ENCODE measurements at places on chromosomes 7 and 10.

- no peak for DNase-seq
These were observed 186.7 kb upstream of the KLF6 start for GRCh38 chr10:3971713-3972112.

DNA sequence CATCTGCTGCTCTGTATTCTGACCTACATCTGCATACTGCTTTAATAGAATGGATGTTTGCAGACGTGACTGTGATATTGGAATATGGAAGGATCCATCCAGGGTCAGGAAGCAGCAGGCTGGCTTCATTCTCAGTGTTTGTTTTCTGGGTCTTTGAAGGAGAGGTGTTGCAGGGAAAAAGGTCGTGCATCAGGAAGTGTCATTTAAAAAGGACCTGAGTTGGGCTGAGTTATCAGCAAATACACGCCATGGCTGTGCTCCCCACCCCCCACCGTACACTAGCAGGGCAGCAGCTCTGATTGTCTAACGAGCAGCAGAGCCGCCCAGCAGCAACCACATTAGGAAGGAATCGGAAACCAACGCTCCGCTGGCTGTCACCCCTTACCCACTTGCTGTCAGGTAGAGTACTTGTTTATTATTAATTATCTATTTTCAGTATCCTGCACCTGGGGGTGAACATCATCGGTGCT lies 63.1 kb upstream of the STEAP1B start:
- peak; percentile 55 for DNase-seq

DNA sequence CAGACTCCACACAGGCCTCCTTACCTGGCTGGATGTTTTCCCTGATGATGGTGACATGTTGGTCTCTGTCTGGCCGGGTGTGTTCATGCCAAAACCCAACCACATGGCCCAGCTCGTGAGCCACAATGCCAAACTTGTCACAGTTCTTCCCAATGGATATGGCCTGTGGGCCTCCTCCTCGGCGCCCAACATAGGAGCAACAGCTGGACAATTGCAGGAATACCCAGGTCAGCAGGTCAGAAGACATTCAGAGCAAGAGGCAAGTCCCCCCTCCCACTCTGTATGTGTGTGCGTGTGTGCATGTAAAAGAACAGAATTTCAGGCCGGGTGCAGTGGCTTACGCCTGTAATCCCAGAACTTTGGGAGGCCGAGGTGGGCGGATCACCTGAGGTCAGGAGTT lies 63.7 kb upstream of the OPALIN start:
- DNase-seq = no peak

GRCh38 chr7:73520673-73521635 lies 1.1 kb downstream of the BAZ1B start:
- DNase-seq = peak; percentile 5

- DNase-seq = no peak
These were observed 244.3 kb downstream of the PHF14 start for GRCh38 chr7:11217848-11218565.

GRCh38 chr10:113341138-113341537 lies 211.7 kb upstream of the HABP2 start:
- no peak for DNase-seq

GRCh38 chr10:87733081-87733480 lies 73.4 kb downstream of the PAPSS2 start:
- DNase-seq = peak; percentile 42

GRCh38 chr7:15755061-15755460 lies 68.6 kb upstream of the MEOX2 start:
- DNase-seq = no peak

DNA sequence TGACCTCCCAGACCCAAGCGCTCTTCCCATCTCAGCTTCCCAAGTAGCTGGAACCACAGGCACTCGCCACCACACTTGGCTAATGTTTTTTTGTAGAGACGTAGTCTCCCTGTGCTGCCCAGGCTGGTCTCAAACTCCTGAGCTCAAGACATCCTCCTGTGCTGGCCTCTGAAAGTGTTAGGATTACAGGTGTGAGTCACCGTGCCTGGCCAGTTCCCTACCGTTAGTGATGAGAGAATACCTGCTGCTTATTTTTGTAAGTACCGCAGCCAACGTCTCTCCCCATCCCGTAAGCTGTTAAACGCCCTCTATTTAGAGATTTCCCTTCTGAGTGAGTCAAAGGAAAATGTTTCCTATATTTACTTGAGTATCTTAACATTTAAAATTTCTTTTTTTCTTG lies 38.5 kb upstream of the PDLIM1 start:
- no peak for DNase-seq

DNA sequence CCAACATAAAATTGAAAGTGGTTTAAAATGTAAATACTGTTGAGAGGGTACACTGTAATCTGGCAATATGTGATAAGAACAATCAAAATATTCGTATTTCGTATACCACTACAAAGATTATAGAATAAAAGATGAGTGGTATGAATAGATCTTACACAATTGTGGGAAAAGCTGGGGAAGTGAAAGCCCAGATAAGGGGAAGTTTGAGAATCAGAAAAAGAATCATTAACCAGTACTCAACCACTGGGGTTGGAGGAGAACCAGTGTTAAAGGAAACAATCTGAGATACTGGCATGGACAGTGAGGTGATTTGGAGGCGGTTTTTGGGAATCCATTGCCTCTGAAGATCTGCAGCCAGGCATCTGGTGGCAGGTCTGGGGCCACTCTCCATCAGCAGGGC lies 59.7 kb upstream of the CDK14 start:
- DNase-seq = no peak
